Cortex of kidney (tissue), 1 donor: ENCODE measurements at places on chromosomes 12 and 14.

- DNase-seq: no peak
These were observed 272.7 kb downstream of the AEBP2 start for GRCh38 chr12:19712041-19712440.

- DNase-seq: no peak
These were observed at the start of gene FBRSL1 for GRCh38 chr12:132489602-132490266. TSS of gene FBRSL1 (plus strand) at chr12:132490151.

DNA sequence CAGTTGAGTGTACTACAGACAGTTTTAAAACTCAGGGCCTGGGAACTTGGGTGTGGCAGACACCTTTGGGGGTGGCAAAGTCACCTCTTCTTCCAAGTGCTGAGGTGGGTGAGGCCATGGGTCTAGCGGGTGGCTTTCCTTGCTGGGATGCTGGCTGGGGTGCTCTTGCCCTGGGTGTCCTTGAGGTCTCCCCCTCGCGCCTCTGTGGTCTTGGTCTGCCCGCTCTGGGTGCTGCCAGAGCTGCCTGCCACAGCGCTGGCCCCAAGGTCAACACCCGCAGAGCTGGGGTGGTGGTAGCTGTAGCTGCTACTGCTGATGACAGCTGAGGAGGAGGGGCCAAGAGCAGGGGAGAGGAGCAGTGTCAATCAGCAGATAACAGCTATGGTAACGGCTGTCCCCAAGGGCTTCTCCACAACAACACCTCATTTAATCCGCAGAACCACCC, 6.8 kb downstream of the KRT74 start:
- no peak for DNase-seq

GRCh38 chr12:21527451-21528180, 1.5 kb downstream of the SPX start:
- DNase-seq: no peak

DNA sequence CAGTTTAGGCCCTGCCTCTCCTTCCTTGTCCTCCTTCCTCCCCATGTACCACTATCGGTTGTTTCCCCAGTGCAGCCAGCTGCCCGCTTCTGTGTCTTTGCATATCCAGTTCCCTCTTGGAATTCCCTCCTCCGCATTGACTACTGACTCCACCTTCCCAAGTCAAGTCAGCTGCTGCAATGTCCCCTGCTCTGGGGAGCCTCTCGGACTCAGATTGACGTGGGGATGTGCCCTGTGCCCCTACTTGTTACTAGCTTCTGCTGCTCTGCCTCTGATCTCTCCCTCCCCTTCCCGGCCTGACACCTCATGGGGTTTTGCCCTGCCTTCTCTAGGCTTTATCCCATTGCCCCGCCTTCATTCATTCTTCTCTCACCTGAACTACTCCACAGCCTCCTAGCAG, 2.1 kb upstream of the CD9 start:
- no peak for DNase-seq

- DNase-seq: no peak
These were observed 54.3 kb downstream of the PLEKHG7 start for GRCh38 chr12:92756898-92757596.

- DNase-seq: no peak
These were observed 40.8 kb upstream of the SLC38A2 start for GRCh38 chr12:46413368-46413767.

DNA sequence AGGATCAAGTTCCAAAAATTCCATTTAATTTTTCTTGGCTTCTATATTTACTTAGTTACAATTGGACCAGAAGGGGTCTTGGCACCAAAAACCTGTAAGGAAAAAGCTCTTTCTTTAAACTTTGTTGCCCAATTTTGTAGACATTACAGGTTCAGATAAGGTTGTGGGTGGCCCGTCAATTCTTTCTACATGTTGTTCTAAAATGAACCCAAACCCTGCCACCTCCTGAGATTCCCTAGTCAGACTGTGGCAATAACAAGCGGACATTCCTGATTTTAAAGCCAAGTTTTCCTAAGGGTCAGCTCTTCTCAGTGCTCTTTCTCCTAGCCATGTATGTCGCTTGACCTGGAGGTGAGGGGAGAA, 45.0 kb upstream of the GSG1 start:
- no peak for DNase-seq

DNA sequence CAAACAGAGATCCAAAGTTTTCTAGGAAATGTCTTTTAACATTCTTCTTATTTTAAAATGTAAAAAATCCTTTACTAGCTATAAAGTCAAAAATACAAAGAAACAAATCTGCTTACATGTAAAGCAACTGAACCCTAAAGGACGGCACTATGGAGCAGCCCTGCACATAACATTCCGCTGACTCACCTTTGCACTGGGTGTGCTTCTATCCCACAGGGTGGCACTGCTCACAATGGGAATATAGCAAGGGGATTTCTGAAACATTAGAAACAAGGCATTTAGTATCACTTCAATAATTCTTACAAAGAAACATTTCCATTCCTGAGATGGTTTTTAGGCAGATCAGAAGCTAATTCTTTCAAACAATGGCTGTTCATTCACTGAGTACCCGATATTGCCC, 94.3 kb downstream of the C12orf42 start:
- DNase-seq: no peak
